Suprapubic skin (tissue), 4 donors: ENCODE measurements at places on chromosomes 7 and 10. TPM values are rescaled to one million over a fixed set of nuclear protein-coding genes. Genes with fewer than 3 reads are reported as not detected.

DNA sequence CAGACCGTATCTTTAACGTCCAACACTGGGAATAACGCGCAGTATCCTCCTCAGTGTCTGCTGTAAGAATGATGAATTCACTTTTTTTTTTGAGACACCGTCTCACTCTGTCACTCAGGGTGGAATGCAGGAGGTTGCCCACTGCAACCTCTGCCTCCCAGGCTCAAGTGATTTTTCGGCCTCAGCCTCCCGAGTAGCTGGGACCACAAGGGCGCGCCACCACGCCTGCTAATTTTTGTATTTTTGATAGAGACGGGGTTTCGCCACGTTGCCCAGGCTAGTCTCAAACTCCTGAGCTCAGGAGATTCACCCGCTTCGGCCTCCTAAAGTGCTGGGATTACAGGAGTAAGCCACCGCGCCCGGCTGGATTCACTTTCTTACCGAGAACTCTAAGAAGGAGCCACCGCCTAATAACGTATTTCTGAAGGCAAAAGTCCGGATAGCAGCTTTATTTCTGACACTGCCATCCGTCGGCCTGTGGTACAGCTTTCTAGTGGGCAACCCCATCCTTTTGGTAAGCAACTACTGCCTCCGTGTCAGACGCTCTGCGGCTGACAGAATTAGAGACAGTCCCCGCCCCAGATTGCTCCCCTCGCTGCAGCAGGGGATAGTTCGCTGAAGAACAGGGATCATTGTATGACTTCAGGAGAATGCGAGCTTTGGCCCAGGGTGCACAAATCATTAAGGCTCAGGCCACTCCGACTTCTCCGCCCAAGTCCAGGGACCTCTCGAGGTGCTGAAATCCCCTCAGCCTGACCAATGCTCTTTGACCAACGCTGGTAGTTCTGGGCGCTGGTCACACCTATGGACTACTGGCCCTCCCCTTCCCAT, 662 bp downstream of the POLR3A start:
- peak overlapping the region; percentile 87 for H3K4me3 ChIP-seq
- peaks cover 29% of the 10 kb centered on the region for H3K4me1 ChIP-seq
- H3K27ac ChIP-seq = peak overlapping the region; percentile 74
- H3K27me3 ChIP-seq = no peaks in the 10 kb centered on the region
- no peak for DNase-seq

The ACBD7 gene
- total RNA-seq = not detected

The LIPJ gene
- 0.44 TPM for total RNA-seq

DNA sequence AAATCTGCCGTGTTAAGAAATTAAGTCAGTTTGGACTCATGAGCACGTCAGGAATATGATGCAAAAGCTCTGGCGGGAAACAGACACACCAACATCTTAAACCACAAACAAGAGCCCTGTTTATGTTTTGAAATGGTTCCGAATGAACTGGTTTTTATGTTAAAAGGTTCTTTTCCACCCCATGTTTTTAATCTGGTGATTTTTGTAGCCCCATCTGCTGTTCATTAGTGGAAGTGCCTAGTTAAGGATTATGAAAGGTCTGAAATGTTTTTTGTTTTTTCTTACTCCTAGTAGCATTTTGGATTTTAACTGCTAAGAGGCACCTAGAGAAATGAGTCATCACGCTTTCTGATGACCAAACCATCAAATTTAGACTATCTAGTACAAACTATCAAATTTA, 404.1 kb upstream of the MKI67 start:
- H3K4me3 ChIP-seq = no peak overlapping the region
- no peak for DNase-seq
- H3K27ac ChIP-seq = no peak overlapping the region
- peaks cover 21% of the 10 kb centered on the region for H3K27me3 ChIP-seq

GRCh38 chr10:44389556-44389955, 4.7 kb upstream of the CXCL12 start:
- H3K27ac ChIP-seq = no peak overlapping the region
- peaks cover 15% of the 10 kb centered on the region for H3K4me1 ChIP-seq
- peaks cover 23% of the 10 kb centered on the region for H3K27me3 ChIP-seq
- no peak overlapping the region for H3K4me3 ChIP-seq

GRCh38 chr10:69317626-69318105, 39.4 kb downstream of the HK1 start:
- no peaks in the 10 kb centered on the region for H3K27me3 ChIP-seq
- H3K4me1 ChIP-seq = peaks cover 51% of the 10 kb centered on the region
- H3K27ac ChIP-seq = peak overlapping the region; percentile 96
- H3K4me3 ChIP-seq = peak overlapping the region; percentile 89
- H3K36me3 ChIP-seq = no peaks in the 10 kb centered on the region

DNA sequence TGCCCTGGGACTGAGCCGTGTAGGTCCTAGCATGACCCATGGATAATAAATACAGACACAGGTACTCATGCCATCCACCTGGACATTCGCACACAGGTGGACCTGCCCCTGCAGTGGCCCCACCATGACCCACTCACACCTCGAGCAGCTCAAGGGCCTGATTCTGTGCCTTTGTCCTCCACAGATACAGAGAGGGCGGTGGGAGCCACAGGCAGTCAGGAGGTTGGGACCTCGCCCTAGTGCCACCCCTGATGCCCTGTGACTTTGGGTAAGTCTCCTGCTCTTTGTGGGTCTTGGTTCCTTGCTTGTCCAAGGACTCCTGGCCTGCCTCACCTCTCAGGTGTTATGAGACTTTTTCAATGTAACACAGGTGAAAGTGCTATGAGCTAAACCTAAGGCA, 42.9 kb downstream of the C10orf120 start:
- no peak overlapping the region for H3K4me3 ChIP-seq
- no peaks in the 10 kb centered on the region for H3K36me3 ChIP-seq
- no peak overlapping the region for H3K27ac ChIP-seq
- H3K4me1 ChIP-seq = no peaks in the 10 kb centered on the region
- DNase-seq = peak; percentile 55
- H3K27me3 ChIP-seq = no peaks in the 10 kb centered on the region

GRCh38 chr7:115477193-115477651, 553.3 kb downstream of the TFEC start:
- peak overlapping the region; percentile 44 for H3K4me3 ChIP-seq
- H3K27ac ChIP-seq = no peak overlapping the region
- DNase-seq = no peak

DNA sequence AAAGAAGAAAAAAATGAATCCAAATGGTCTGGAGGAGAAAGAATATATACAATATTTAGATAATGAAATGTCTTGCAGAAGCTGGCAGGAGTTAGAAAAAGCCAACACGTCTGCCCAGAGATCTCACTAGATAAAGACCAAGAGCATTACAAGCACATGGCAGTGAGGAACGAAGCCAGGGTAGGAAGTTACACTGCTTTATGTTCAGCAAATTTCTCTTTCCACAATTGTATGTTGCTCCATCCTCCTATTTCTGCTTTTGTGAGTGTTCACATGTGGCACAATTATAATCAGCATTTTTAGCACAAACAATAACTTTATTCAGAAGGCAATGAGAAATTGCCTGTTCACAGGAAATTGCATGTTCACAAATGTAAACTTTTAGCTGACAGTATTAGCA, 53.7 kb downstream of the LRRC17 start:
- no peak for DNase-seq
- H3K4me1 ChIP-seq = no peaks in the 10 kb centered on the region
- H3K27ac ChIP-seq = no peak overlapping the region
- H3K36me3 ChIP-seq = no peaks in the 10 kb centered on the region
- no peaks in the 10 kb centered on the region for H3K27me3 ChIP-seq

The CFTR gene
- 10.1 TPM for total RNA-seq

The SEMA3A gene
- 1.1 TPM for total RNA-seq

DNA sequence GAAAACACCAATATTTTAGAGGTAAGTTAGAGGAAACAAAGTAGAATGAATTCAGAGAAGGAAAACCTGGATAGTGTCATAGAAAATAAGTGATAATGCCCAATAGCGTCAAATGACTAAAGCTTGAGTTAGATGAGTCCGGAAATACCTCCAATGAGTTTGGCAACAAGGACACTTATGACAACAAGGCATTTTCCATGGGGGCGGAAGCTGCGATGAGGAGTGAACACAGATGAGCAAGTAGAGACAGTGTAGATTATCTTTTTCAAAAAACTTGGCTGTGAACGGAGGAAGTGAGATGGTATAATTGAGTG, 383 bp upstream of the R3HCC1L start:
- peak overlapping the region; percentile 88 for H3K4me3 ChIP-seq
- peak overlapping the region; percentile 94 for H3K27ac ChIP-seq
- no peak for DNase-seq
- no peaks in the 10 kb centered on the region for H3K27me3 ChIP-seq
- H3K4me1 ChIP-seq = peaks cover 11% of the 10 kb centered on the region

The PCLO gene
- 6.1 TPM for total RNA-seq

DNA sequence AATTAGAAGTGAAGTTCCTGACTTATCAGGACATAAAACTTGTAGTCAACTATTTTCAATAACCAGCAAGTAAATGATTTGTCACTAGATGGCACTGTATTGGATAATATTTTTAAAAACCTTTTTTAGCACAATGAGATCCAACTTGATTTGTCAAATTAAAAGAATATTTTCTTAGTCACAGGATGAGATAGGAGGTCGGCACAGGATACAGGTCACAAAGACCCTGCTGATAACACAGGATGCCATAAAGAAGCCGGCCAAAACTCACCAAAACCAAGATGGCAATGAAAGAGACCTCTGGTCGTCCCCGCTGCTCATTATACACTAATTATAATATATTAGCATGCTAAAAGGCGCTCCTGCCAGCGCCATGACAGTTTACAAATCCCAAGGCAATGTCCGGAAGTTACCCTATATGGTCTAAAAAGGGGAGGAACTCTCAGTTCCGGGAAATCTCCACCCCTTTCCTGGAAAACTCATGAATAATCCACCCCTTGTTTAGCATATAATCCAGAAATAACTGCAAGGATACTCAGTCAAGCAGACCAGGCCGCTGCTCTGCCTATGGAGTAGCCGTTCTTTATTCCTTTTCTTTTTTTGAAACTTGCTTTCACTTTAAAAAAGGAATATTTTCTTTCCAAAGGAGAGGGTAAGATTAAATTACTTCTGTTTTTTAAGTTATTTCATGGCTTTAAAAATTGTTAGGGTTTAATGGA, 255.7 kb upstream of the MKLN1 start:
- peaks cover 60% of the 10 kb centered on the region for H3K4me1 ChIP-seq
- no peaks in the 10 kb centered on the region for H3K27me3 ChIP-seq
- peak overlapping the region; percentile 44 for H3K27ac ChIP-seq
- peaks cover 10% of the 10 kb centered on the region for H3K36me3 ChIP-seq
- H3K4me3 ChIP-seq = peak overlapping the region; percentile 9
- no peak for DNase-seq

GRCh38 chr7:2386964-2387669, 16.3 kb upstream of the CHST12 start:
- H3K36me3 ChIP-seq = peaks cover 5% of the 10 kb centered on the region
- H3K4me3 ChIP-seq = no peak overlapping the region
- H3K27me3 ChIP-seq = no peaks in the 10 kb centered on the region
- no peak overlapping the region for H3K27ac ChIP-seq

DNA sequence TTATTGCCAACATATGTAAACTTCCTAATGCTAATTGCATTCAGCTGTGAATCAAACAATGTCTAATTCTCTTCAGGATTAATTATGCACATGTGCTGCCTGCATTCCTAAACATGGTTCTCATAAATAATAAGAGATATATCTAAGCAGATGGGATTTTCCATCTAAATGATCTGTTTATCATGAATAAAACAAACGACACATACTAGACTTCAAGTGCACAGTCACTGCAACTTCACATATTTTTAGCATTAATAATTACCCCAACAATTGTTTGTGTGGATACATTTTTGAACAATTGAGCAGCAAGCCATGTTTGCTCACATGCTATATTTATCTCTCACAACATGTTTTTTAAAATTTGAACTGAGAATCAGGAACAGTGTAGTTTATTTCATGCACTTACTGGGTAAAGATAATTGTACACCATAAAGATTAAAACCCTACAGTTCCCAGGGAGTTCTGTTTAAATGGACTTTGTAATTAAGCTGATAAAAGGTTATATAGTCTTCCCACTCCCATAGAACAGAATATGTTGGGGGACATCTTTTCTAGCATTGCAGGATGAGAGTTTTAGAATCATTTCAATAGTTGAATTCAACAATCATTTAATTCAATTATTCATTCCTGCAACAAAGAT, 378.5 kb downstream of the MDFIC start:
- H3K27me3 ChIP-seq = peaks cover 3% of the 10 kb centered on the region
- H3K36me3 ChIP-seq = no peaks in the 10 kb centered on the region
- H3K4me1 ChIP-seq = no peaks in the 10 kb centered on the region
- H3K27ac ChIP-seq = no peak overlapping the region
- H3K4me3 ChIP-seq = no peak overlapping the region
- DNase-seq = no peak

- H3K36me3 ChIP-seq = no peaks in the 10 kb centered on the region
- H3K4me1 ChIP-seq = no peaks in the 10 kb centered on the region
- no peak overlapping the region for H3K4me3 ChIP-seq
- DNase-seq = no peak
- H3K27me3 ChIP-seq = no peaks in the 10 kb centered on the region
- H3K27ac ChIP-seq = no peak overlapping the region
Observed at GRCh38 chr7:117995850-117996650, 122.8 kb upstream of the CTTNBP2 start.
